ENCODE measurements at places on chromosomes 5 and 9.

DNA sequence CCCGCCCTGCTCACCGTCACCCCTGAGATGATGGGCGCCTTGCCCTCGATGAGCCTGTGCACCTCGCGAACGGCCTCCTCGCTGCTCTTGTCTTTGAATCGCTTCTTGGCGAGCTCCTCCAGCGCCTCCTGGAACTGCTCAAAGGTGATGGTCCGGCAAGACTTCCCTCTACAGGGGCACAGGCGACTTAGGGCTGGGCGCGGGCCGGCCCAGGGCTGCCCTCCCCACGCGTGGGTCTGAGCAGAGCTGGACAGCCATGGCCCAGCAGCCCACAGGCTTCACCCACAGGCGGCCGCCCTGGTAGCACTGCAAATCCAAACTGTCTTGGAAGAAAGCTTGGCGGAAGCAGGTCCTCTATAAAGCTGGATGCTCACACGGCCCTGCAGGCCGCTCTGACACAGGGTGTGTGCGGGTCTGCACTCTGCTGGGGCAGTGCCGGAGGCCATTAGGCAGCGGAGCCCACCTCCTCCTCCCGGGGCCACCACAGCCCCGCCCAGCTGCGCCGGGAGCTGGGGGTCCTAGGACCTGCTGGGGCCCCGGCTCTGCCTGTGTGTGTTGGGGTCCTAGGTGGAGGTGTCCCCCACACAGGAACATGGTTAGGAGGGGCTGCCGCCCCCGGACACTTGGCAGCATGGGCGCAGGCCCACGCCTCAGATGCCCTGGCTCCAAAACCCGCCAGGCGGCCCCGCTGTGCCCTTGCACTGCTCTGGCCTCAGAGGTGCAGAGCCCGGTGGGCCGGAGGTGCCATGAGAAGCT is 27.0 kb downstream of the TPPP start:
- DNase-seq: no peak

- no peak for DNase-seq
These were observed 452.4 kb upstream of the WWC1 start for GRCh38 chr5:167839065-167839464.

DNA sequence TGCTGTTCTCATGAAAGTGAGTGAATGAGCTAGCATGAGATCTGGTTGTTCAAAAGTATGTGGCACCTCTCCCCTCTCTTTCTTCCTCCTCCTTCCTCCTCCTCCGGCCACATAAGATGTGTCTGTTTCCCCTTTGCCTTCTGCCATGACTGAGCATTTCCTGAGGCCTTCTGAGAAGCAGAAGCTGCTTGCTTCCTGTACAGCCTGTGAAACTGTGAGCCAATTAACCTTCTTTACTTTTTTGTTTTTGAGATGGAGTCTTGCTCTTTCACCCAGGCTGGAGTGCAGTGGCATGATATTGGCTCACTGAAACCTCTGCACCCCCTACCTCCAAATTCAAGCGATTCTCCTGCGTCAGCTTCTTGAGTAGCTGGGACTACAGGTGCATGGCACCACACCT is 6.1 kb downstream of the S100Z start:
- no peak for DNase-seq

- DNase-seq: peak; percentile 29
These were observed 3.7 kb upstream of the OTULIN start for GRCh38 chr5:14660833-14661232.

DNA sequence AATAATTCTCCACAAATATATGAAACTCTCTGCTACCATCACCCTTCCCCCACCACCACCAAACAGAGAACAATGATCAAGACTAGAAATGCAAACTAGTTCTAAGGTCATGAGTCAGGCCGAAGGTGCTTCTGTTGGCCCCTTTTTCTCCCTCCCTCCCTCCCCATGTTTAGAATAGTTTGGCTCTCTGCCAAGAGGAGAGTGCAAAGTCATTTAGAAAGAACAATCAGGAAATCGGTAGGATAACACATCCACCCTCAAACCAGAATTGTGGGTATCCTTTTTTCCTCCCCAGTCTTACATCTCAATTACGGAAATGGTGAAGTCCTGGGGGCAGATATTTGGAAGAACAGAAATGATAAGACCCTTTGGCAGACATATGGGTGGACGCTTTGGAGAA is 170.1 kb downstream of the SLF1 start:
- no peak for DNase-seq

DNA sequence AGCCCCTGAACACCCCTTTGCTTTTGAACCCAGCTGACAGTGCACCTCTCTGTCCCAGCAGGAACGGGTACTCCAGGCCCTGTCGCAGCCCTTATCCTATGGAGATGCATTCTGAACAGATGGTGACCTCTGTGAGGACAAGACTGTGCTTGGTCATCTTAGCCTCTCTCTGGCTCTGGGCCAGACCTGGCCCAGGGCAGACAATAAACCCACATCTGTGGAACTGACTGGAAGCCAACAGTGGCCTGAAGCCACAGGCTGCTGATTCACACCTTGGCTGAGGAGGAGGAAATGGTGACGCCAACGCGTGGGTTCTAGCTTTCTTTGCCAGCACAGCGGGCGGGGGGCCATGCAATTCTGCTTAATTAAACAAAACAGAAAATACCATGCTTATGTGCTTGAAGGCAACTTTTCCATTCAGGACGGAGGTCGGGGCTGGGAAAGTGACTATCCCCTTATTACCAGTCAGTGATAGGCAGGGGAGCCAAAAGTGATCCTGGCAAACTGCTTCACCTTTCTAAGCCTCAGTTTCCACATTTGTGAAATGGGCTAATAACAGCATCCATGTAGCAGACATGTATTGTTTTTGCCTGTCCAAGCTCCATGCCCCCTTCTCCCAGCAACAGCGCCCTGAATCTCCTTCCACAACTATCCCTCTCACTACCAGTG is 10.8 kb downstream of the SH3PXD2B start:
- peak; percentile 95 for DNase-seq

GRCh38 chr5:134555890-134556311 is 30.4 kb downstream of the JADE2 start:
- peak; percentile 91 for DNase-seq

DNA sequence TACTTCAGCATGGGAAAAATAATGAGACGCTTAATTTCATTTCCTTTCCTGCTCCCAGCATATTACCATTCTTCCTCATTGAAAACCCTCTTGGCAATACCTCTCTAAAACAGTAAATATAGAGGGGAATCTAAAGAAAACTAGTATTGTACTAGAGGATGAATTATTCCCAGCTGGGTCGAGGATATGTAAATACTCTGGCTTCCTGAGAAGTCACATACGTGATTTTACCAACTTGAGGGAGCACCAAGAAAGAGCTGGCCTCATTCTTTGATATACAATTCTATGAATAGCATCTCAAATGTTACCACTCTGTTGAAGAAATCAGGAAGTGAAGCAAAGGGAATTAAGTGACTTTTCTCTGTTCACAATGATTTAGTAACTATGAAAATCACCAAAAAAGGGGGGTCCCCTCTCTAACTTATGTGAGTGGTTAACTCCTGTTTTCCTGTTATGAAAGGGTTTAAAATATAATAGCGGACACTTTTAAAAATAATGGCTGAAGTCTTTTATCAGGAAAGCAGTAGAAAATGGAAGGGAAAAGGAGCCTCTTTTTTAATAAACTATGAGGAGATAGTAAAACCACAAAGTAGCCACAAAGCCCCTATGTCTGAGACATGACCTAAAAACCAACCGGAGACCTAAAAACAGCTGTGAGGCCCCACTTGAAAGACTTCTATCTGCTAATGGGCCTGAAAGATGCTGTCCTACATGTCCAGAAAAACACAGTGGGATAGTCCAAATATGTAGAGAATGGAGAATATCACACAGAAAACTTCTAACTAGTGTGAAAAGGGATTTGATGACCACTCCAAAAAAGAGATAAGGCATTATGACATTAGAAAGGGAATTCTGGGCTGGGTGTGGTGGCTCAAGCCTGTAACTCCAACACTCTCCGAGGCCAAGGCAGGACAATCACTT is 42.6 kb downstream of the LPAR1 start:
- peak; percentile 44 for DNase-seq

DNA sequence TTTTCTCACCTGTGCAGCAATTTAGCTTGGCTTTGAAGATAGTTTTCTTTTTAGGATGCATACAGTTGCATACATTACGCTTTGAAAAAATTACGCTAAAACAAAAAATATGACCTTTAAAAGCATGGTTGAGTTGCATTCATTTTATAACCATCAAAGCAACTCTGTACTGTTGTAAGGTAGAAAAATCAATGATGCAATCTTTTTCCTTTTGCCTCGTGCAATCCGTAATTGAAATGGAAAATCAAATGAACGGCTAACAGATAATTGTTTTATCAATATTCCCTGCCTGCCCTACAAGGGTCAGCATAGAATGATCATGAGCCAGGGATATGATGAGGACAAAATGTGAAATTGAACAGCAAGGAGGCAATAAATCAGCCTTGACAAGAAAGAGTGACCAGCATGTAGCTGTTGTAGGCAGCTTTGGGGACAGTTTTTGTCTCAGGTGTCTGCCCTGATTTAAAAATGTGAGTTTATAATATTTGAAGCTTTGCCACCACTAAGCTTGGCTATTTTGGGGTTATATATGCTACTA is 98.2 kb downstream of the PBX3 start:
- DNase-seq: no peak

DNA sequence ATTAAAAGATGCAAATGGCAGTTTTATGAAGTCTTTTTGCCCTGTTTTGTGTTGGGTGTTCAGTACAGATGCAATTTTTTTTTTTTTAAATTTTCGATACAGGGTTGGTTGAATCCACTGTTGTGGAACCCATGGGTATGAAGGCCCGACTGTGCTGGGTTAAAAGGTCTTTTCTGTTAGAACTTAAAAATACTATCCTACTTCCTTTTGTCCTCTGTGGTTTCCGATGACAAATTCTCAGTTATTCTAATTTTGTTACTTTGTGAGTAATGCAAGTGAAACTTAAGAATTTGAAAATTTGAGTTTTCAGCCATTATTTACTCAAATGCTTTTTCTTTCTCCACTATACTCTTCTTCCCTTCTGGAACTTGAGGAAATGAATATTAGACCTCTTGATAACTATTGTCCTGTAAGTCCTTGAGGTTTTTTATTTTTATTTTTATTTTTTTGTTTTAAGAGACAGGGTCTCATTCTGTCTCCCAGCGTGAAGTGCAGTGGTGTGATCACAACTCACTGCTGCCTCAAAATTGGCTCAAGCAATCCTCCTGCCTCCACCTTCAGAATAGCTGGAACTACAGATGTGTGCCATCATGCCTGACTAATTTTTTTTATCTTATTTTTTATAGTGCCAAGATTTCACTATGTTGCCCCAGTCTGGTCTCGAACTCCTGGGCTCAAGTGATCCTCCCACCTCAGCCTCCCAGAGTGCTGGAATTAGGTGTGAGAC is 67.5 kb downstream of the ZCCHC7 start:
- peak; percentile 39 for DNase-seq

DNA sequence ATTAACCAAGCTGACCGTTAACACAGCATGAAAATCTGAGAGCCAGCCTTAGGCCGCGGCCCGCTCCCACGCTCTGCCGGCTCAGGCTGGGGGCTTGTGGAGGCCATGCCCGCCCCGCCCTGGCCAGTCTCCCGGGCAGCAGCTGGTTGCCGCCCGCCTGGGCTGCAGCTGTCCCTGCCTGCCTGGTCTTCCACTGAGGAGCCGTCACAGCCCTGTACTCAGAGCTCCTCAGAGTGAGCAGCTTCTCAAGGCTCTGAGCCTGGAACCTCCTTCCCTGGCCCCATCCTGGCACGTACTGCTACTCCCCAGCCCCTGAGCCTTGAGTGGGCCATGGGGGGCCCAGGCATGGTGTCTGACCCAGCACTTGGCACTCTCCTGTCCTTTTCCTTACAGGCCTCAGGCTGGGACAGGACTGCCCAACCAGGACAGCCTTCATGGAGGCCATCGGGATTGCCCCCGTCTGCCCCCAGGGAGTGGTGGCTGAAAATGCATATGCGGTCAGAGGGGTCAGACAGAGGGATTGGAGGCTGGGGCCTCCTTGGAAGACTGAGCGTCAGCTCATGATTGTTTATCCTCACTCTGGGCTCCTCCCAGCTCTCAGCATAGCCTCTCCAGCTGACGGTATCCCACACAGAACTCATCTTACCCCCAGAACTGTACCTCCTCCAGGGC is 11.9 kb downstream of the FGFR4 start:
- no peak for DNase-seq

DNA sequence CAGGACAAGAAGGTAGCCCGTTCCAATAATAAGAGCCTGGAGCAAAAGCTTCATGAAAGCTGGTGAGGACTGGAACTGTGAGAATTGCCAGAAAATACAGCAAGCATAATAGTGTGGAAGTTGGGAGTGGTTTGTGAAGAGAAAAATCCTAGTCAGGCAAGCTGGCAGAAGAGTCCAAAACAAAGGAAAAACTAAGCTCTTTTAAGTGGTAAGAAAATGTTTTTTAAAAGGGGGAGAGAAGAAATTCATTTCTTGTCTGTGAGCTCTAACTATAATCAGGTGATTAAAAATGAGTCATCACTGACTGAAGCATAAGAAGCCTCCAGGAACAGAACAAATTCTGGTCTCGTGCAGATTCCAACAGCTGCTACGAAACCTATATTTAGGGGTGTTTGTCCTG is 102.6 kb downstream of the CAAP1 start:
- no peak for DNase-seq

All from EL (cell line).